Muscle of back (tissue), 13 donors: ENCODE measurements at places on chromosomes 11 and 22. TPM values are rescaled to one million over a fixed set of nuclear protein-coding genes. Genes with fewer than 3 reads are reported as not detected.

DNA sequence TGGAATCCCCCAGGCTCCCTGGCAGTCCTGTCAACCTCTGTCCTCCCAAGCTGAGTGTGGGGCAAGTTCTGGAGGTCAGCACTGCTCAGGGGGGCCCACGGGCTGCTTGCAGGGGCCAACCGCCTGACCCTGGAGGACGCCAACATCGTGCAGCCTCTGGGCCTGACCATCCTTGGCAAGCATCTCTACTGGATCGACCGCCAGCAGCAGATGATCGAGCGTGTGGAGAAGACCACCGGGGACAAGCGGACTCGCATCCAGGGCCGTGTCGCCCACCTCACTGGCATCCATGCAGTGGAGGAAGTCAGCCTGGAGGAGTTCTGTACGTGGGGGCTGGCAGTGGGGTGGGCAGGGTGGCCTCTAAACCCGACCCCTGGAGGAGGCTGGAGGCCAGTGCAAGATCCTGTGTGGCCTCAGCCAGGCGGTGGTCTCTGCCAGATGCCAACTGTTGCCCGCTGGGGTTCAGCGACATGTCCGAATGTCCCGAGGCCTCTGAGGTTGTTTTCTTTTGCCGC is 34.6 kb upstream of the PPP6R3 start:
- no peak for DNase-seq

USP2 gene
- 47.3 TPM for polyA plus RNA-seq

DNA sequence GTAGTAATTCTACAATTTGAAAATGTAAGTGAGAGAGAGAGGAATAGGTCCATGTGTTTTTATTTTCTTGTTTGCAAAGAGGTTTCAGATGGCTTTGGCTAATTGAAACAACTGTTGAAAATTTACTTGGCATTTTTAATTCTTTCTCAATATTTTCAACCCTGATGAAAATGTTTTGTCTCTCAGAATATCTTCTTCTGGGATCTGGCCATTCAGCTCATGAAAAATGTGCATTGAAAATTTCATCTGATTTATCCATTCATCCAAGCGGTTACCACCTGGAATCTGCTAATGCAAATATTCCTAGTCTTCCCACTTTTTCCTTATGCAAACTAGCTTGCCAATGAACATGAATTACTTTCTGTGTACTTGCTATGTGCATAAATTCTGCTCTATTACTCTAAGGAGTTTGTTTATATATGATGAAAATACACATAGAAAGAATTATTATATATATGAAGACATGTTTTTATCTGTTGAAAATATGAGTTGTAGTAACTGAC is 621.2 kb downstream of the LRRC4C start:
- DNase-seq: no peak

- DNase-seq: no peak
These were observed 6.6 kb downstream of the CTSD start for GRCh38 chr11:1756791-1757771.

DNA sequence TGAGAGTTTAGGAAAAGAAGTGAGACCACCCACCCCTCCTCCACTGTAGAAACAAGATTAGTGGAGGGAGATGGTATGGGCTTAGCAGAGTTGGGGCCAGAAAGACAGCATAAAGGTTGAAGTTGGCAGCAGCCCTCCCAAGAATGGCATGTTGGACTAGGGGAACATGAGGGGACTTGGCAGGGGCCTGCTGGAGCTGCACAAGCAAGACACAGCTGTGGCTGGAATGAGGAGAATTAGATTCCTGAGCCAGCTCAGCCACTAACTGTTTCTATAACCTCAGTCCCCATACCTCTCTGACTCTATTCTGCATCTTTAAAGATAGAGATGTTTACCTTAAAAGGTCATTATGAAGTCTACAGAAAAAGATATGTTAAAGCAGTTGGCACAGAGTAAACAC is 13.2 kb downstream of the MAP6 start:
- DNase-seq: no peak

GRCh38 chr11:113817626-113818025 is 38.0 kb downstream of the CLDN25 start:
- no peak for DNase-seq

GRCh38 chr11:83063073-83063754 is 8.5 kb downstream of the RAB30 start:
- DNase-seq: peak; percentile 38

GRCh38 chr11:126669416-126669815 is 313.9 kb downstream of the ST3GAL4 start:
- no peak for DNase-seq

- no peak for DNase-seq
These were observed 8.1 kb downstream of the APOL6 start for GRCh38 chr22:35656284-35656752.

GRCh38 chr22:49531368-49531791 is 296.3 kb downstream of the BRD1 start:
- DNase-seq: no peak

GRCh38 chr11:110475671-110476070 is 45.9 kb downstream of the FDX1 start:
- peak; percentile 52 for DNase-seq

XRCC6 gene
- 240 TPM for polyA plus RNA-seq
